ENCODE measurements at places on chromosomes 7 and 10.

DNA sequence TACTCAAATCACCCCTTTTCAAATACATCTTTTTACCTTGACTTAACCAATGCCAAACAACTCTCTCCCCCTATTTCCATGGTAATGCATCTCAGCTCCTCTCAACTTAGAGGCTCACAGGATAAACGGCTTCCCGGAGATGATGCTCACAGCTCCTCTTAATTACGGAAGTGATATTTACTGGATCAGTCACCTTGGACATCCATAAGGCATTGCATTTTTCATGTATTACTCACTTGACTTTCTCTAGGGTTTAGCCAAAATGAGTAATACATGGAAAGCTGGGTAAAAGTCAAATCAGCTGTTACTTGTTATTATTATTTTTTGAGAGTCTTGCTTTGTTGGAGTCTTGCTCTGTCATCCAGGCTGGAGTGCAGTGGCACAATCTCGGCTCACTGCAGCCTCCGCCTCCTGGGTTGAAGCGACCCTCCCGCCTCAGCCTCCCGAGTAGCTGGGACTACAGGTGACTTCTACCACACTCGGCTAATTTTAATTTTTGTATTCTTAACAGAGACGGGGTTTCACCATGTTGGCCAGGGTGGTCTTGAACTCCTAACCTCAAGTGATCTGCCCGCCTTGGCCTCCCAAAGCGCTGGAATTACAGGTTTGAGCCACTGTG lies 73.3 kb upstream of the RHEB start:
- DNase-seq = peak; percentile 60

DNA sequence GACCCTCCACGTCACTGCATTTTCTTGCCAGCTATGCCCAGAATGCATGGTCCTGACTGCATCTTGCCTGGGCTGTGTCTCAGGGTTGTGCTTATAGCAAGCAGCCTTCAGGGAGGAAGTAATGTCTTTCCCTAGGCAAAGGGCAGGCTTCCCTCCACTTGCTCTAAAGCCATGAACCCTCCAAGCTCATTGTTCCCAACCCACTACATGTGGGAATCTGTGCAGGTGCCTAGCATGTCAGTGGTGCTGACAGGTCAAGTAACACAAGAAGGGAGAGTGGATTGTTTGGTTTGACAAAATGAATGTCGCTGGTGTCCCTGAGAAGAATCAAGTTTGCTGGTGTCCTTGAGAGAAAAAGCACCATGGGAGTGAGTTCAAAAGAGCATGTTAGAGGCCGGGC lies 53.9 kb upstream of the UCN3 start:
- no peak for DNase-seq

GRCh38 chr10:76025124-76025477 lies 593.7 kb downstream of the LRMDA start:
- no peak for DNase-seq

GRCh38 chr10:49448924-49449323 lies 53.0 kb upstream of the DRGX start:
- no peak for DNase-seq

DNA sequence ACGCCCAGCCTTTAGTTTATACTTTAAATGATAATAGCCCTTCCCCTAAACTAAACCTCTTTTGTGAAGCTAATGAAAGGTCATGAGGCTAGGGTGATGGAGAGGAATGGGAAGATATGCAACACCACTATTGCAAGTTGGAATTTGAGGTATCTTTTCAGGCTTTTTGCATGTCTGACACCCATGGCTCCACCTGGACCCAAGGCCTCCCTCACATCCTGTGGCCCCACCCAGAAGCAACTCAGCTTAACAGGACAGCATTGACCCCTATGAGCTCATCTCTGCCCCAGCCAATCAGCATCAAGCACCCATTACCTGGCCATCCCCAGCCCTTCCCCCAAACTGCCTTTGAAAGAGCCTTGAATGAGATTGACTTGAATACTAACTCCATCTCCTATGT lies 674.2 kb upstream of the NRP1 start:
- no peak for DNase-seq

DNA sequence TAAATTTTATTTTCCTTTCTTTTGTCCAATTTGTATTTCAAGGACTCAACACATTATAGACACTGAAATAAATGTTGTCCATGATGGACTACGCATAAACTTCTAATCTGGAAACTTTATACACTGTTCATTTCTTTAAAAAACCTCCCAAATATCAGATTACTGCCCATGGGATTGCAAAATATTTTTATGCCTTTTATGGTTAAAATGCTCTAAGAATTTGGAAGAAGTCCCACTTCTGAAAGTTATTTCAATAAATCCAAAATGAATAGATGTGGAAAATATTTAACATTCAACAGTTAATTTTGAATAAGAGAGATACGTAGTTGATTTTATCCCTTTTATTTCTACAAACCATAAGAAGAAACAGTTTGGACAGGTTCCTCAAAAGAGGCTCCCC lies 46.1 kb downstream of the CABCOCO1 start:
- no peak for DNase-seq

DNA sequence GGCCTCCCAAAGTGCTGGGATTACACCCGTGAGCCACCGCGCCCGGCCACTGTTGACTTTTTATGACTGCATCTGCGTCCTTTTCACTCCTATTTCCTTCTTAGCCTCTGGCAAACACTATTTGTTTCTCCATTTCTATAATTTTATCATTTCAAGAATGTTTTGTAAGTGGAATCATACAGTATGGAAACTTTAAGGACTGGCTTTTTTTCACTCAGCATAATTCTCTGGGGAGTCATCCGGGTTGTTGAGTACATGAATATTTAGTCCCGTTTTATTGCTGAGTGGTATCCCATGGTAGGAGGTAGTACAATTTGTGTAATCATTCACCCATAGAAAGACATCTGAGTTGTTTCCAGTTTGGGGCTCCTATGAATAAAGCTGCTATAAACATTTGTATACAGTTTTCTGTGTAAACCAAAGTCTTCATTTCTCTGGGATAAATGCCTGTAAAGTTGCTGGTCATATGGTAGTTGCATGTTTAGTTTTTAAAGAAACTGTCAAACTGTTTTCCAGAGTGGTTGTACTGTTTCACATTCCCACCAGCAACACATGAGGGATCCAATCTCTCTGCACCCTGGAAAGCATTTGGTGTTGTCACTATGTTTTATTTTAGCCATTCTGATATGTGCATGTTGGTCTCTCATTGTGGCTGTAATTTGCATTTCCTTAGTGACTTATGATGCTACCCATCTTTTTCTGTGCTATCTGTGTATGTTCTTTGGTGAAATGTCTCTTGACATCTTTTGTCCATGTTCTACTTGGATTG lies 139.6 kb upstream of the EEPD1 start:
- DNase-seq = no peak

GRCh38 chr10:129796710-129797420 lies 167.2 kb downstream of the EBF3 start:
- DNase-seq = no peak

GRCh38 chr7:73823873-73824592 lies 6.8 kb upstream of the CLDN4 start:
- no peak for DNase-seq

GRCh38 chr10:127102176-127102575 lies 94.2 kb downstream of the INSYN2A start:
- no peak for DNase-seq

Measured in AG09319 (cell line).